NAMALWA (cell line): ENCODE measurements at places on chromosomes 5 and 9.

- DNase-seq = no peak
These were observed 1.3 kb downstream of the TRIM7 start for GRCh38 chr5:181203777-181204112.

DNA sequence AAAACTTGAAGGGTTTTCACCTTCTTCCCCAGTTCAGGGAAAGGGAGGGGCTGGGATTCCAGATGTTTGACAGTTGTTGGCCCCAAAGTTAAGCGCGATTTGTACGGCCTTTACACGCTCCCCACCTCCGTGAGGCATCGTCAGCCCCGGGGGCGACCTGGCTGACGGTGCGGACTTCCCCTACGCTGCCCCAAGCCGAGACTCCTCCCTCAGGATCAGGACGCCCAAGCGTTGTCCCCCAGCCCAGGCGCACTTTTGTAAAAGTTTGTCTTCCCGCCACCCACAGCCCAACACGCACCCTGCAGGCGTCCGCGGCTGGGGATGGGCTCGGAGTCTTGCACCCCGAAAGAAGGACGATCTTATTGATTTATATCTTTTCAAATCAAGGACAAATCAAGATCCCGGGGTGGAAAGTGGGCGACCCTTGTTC, 713 bp downstream of the MOB3B start:
- peak; percentile 14 for DNase-seq

- DNase-seq = no peak
These were observed 70.3 kb downstream of the INIP start for GRCh38 chr9:112647596-112647995.

DNA sequence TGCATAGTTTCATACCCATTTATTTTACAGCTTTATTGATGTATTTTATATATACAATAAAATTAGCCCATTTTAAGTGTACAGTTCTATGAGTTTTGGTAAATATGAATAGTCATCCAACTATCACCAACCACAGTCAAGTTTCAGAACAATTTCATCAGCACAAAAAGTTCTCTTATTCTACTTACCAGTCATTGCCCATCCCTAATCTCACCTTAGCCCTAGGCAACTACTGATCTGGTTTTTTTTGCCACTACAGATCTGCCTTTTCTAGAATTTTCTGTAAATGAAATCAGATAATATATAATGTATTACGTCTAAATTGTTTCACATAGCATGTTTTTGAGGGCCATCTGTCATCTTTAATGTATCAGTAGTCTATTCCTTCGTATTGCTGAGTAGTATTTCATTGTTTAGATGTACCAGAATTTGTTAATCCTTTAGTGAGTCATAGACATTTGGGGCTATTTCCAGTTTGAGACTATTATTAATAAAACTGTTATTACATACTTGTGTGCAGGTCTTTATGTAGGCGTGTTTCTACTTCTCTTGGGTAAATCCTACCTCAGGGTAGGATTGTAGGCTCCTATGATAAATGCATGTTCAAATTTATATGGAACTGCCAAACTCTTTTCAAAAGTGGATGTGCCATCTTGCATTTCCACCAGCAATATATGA, 198.5 kb upstream of the ADAMTSL1 start:
- no peak for DNase-seq

DNA sequence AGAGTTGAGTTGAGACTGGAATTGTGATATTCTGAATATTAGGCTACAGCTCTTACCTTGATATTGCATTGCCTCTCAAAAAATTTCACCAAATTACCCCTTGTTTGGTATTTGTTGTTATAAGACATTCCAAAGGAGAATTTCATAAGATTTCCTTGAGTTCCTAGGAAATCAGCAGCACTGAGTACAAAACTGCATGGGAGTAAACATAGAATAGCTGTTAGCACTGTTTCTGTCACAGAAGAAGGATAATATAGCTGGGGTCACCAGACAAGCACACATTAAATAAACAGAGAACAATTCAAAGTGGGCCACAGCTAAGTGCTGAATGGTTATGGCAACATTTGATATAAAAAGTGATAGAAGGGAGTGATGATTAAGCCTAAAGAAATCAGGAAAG, 724.3 kb downstream of the PRELID2 start:
- DNase-seq = no peak

DNA sequence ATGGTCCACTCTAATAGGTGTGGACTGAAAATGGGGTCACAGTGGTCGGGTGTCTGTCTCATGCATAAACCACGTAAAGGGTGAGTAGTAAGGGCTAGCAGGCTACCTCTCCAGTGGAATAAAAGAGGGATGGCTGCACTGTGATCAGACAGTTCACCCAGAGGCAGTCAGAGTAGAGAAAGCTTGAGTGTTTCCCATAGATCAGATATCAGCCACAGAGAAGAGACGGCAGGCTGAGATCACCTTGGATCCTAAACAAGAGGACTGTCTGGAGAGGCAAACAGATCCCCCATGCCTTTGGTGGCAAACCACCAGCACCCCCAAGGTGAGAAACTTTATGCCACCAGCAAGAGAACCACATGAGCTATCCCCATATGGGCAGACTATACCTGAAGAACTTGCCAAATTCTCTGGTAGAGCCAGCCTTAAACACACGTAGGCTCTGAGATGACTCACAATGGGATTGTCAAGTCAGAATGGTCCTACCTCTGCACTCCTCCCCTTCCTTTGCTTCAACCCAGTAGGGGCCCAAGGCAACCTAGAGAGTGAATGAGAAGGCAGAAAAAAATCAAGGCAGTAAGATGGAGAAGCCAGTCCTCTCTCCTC, 205.2 kb upstream of the MAP3K1 start:
- DNase-seq = no peak

- no peak for DNase-seq
These were observed 89.6 kb upstream of the TBC1D2 start for GRCh38 chr9:98345011-98345410.

- DNase-seq = no peak
These were observed 14.5 kb downstream of the ADAM19 start for GRCh38 chr5:157561110-157561509.

- no peak for DNase-seq
These were observed 136.8 kb downstream of the C5orf15 start for GRCh38 chr5:133831491-133832224.

GRCh38 chr9:75644649-75645048, 245.8 kb upstream of the PCSK5 start:
- no peak for DNase-seq

- DNase-seq = peak; percentile 99
These were observed at the start of gene MIGA2 for GRCh38 chr9:129036241-129036922. Gene MIGA2, plus strand, starts transcription at chr9:129036626. Its CDS starts 3,969 bp downstream, at chr9:129040595.

GRCh38 chr9:131732636-131733289, 7.1 kb downstream of the RAPGEF1 start:
- DNase-seq = peak; percentile 85

DNA sequence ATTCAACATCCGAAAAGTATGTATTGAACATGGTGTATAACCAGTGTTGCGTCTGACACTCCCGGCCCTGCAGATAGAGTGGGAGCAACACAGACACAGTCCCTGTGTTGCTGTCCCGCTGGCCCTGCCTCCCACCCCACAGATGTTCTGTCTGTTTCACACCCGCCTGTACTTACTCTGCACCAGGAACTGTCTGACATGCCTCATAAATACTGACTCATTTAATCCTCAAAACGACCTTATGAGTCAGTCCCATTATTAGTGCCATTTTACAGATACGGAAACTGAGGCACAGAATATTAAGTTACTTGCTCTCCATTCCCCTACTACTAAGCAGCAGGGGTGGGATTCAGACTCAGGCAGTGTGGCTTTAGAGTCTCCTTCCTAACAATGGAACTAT, 109.8 kb upstream of the NFIL3 start:
- DNase-seq = no peak

GRCh38 chr9:122988920-122989621, 44.4 kb upstream of the GPR21 start:
- no peak for DNase-seq

GRCh38 chr9:93057703-93058354, 672 bp upstream of the SUSD3 start:
- peak; percentile 61 for DNase-seq

- DNase-seq = peak; percentile 52
These were observed 12.4 kb downstream of the ANKRD33B start for GRCh38 chr5:10576121-10576789.

DNA sequence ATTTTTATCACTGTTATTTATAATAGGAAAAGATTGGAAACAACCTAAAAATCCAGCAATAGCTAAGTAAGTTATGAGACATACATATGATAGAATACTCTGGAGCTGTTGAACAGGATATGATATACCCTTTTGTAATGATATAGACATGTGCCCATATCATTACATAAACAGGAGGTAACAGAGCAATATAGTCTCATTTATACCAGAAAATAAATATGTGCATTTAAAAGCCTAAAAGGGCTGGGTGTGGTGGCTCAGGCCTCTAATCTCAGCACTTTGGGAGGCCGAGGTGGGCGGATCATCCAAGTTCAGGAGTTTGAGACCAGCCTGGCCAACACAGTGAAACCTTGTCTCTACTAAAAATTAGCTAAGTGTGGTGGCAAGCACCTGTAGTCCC, 2.3 kb upstream of the FABP6 start:
- no peak for DNase-seq

- DNase-seq = no peak
These were observed 706.2 kb downstream of the NR2F1-AS1 start for GRCh38 chr5:92874790-92875189.

DNA sequence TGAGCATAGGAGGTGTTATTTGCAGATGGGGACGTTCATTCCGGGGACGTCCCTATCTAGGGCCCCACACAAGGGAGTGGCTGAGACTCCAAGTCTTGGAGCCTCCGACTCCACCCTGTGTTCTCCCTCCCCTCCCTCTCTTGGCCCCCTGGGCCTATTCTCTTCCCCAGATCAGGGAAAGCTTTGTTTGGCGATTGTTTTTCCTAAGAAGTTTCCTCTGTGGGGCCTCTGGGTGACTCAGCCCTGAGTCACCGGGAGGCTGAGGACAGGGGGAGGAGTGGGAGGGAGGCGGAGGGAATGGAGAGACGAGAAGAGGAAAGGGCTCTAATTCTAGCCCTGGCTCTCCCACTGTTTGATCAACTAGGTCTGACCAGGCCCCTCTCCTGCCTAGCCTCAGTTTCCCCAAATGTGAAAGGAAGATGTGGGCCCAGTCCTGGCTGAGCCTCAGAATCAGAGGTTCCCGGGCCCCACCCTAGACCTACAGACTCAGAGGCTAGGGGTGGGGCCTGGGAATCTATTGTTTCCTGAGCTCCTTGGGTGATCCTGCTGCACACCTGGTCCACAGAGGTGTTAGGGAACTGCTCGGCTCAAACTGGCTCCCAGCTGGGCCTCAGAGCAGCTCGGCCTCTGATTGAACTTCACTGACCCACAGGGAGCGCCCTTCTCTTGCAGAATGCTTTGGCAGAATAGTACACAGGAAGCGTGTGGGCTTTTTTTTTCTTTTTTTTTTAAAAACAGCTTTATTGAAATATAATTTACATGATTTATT, 19.2 kb downstream of the GSN start:
- no peak for DNase-seq

DNA sequence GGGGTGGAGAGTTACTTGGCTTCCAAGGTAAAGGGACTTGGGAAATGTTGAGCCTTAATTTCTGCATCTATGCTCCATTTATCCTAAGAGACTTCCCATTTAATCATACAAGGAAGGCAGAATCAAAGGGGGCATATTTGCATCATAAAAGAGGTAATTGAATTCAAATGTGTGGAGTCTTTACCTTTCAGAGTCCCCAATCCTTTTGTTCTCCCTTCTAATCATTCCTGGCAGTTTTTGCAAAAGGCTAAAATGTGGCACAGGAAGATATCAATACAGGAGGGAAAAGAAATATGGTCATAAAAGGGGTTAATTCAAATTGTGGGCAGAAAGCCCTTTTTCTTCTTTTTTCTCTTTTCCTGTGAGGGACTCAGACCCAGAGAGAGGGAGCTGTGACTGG, 69.5 kb downstream of the SFXN1 start:
- no peak for DNase-seq

DNA sequence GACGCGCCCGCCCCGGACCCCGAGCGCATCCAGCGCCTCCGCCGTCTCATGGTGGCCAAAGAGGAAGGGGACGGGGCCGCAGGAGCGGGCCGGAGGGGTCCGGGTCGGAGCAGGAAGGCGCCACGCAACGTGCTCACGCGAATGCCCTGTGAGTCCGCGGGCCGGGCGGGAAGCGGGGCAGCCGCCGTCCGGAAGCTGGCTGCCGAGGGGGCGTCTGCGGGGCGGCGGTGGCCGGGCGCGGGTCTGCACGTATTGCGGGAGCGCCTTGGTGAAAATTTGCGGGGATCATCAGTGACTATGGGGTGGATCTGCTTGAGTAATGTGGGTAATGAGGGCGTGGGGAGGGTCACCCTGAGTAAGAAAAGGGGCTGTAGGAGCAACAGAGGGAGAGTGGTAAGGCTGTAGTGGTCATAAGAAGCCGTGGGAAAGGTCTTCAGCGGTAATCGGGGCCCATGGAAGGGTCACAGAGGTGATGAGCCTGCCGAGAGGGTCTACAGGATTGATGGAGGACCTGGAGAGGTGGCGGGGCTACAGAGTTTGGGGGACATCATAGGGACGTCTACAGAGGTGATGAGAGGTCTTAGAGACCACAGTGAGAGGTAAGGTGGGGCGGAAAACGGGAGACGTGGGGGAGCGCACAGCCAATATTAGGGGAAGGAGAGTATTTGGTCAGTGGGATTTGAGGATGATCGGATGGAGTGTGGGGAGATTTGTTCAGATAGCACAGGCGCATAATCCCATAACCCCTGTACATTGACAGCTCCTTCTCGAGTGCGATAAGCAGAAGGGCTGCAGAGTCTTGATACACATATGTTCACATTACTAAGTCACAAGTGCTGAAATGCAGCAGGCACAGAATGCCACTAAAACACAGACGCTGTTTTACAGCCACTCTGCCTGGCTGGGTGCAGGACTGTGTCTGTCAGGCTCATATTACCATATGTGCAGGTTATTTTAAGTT, 819 bp downstream of the LSM11 start:
- DNase-seq = peak; percentile 49

GRCh38 chr5:124584991-124585715, 161.3 kb downstream of the ZNF608 start:
- peak; percentile 10 for DNase-seq

DNA sequence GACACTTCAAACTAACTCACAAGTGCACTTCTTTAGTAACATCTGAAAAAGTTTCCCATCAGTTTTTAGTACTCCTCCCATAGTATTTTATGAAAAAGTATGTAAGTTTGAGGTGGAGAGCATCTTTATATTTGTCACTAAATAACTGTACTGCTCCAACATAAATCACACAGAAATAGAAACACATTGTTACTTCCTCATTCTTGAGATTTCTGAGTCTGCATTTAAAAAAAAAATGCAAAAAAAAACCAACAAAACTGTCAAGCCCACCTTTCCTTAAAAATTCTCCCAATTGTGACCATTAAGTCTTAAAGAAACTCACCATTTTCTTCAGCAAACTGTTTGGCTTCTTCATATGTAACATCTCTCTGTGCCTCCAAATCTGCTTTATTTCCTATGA, 18.7 kb downstream of the RAB14 start:
- DNase-seq = no peak

GRCh38 chr5:72238712-72239445, 81.2 kb downstream of the MRPS27 start:
- DNase-seq = no peak

- DNase-seq = no peak
These were observed 371.9 kb downstream of the NDUFS4 start for GRCh38 chr5:53932351-53932750.
